Vagina (tissue), 2 donors: ENCODE measurements at places on chromosomes 7 and 10.

DNA sequence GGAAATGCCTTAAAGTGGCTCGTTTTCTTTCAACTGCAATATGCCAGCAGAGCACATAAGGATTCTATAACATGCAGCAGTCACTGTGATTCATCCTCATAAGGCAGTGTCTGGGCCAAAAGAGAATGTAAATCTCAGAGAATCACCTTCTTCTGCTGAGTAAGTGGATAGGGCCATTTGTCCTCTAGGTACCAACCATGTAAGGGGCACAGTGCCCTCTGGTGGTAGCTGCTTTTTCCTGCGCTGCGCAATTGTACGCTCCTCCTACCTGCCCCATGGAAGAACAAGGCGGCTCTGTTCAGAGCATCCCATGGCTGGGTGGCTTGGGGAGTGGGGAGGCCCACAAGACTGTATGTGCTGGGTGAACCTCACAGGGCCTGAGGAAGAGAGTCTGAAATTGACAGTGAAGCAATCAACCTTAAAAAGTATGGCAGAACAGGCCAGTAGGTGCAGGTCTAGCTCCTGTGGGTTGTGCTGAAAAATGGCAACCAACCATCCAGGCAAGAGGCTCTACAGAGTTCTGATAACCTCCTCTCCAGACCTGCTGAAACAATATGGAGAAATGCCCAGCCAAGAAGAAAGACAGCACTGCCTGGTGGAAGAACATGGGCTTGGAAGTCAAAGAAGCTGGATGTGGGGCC, 78.6 kb upstream of the C10orf90 start:
- no peak for DNase-seq

- no peak for DNase-seq
Measured at GRCh38 chr7:74344786-74345185, 55.6 kb downstream of the CLIP2 start.

GRCh38 chr10:128364631-128365030, 238.4 kb upstream of the MKI67 start:
- DNase-seq: no peak

GRCh38 chr7:1234049-1234880, 1.6 kb downstream of the UNCX start:
- DNase-seq: no peak
